Right lobe of liver (tissue), 6 donors: ENCODE measurements at places on chromosomes 6 and 20. TPM values are rescaled to one million over a fixed set of nuclear protein-coding genes. Genes with fewer than 3 reads are reported as not detected.

- DNase-seq, result no peak
Observed at GRCh38 chr6:49915035-49915434, 48.7 kb upstream of the CRISP1 start.

DNA sequence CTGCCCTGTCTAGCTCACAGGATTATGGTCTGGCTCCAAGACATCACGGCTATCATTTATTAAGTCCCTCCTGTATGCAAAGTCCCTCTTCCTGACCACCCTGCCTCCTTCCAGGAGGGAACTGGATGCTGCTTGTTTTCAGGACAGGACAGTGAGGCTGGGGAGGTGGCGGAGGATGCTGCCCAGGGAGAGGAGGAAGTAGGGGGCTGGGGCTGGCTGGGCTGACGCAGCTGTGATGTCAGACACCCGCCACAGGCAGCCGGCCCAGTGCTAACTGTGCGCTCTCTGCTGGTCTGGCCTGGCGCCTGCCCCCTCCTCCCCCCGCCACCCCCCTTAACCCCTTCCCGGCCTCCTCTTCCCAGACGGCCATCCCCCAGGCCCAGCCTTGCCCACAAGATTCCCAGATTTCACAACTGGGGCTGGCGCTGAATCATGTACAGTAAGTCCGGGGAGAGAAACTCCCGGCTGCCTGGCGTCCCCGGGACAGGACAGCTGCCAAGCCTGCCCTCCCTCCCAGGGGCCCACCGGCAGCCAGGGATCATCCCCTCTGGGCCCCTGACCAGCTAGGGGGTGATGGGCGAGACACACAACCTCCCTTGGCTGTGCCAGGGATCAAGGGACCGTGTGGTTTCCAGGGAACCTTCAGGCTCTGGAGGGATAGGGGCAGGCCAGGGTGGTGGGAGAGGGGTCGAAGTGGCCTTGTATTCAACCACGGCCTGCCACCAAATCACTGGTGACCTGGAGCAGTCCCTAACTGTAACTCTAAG lies 118.1 kb downstream of the CEBPB start:
- DNase-seq, result peak; percentile 97

GRCh38 chr6:106973836-106974335 lies 643 bp downstream of the CD24 start:
- DNase-seq, result peak; percentile 59

Gene ADGRF5
- total RNA-seq, result 11.4 TPM

Gene NCOA3
- 12.8 TPM for total RNA-seq

DNA sequence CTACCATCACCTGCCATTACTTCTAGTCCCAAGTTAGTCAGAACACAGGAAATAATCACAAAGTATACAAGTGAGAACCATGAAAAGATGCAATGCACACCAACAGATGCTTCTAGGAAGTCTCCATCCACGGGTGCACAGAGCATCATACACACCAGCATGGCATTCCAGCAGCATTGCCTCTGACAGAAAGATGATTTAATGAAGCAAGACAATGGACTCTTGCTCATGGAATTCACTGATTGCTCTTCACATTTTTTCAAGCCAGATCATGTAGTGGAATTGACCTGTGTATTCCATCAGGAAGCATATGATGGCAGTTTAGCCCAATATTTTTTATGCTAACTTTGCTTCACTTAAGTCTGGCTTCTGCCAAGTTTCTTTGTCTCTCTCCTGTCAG lies 406.3 kb upstream of the RGS17 start:
- DNase-seq, result no peak

DNA sequence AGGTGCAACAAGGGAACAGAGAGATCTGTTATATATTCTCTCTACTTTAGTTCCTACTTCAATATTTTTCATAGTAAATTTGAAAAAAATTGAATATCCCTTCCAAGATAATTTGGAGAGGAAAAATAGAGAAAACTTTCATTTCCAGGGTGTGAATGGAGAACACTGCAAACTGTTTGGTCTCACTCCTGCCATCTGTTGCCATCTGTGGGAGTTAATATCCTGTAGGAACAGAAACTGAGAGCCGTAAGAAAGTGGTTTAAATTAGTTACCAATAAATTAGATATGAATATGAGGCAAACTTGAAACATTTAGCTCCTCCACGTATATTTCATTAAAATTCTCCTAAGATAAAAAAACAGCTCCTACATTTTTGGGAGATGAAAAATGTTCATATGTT lies 4.2 kb downstream of the ZNF337 start:
- DNase-seq, result no peak

Gene HLA-G
- total RNA-seq, result 0.20 TPM

GRCh38 chr20:31676609-31676989 lies 38.9 kb downstream of the COX4I2 start:
- no peak for DNase-seq

Gene METTL24
- total RNA-seq, result 0.61 TPM

Gene GINM1
- total RNA-seq, result 22.0 TPM

DNA sequence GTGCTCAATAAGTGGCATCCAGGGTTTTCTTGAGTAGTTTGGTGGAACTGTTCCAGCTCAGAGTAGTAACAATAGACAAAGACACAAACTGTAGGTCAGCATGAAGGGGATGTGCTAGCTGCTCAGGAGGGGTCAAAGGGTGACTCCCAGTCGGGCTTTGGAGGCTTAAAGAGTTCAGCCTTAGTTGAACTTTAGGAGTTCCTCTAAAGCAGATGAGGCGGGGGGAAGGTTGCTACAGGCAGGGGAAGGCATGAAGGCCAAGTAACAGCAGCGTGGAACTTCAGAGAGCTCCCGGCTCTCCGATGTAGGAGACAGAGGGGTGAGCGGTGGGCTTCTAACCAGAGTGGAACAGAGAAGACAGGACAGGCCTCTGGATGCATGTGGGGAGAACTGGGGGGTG lies 115.5 kb upstream of the CD93 start:
- DNase-seq, result no peak

DNA sequence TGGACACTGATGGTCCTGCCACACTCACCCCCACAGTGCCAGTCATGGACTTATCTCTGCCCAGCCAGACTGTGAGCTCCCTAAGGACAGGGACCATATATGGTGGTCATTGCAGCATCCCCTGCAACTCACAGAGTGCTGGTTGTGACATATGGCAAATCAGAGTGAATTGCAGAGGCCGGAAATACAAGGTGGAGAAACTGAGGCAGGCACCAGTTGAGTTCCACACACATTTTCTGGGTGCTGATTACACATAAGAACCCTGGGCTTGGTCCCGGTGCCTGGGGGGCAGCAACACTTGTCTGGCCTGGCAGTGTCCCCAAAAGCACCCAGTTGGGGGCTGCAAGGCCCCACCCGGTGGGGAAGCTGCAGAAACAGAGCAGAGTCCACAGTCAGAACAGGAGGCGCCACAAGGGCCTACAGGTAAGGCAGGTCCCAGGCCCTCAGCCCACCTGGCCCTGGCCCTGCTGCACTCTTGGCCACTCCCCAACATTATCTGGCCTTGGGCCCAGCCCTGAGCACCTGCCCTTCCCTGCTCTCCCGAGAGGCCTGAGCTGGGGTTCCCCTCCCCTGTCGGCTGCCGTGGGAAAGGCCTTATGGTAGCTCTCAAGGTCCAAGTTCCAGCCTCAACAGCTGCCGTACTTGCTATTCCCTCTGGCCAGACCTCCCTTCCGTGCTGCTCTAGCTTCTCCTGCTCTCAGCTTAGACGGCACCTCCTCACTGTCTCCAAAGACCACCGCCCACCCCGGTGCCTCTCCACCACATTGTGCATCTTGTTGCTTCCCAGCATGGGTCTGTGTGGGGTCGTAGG lies 140.8 kb upstream of the PTPN1 start:
- DNase-seq, result peak; percentile 83

GRCh38 chr6:169719117-169719516 lies 5.2 kb downstream of the PHF10 start:
- DNase-seq, result no peak

DNA sequence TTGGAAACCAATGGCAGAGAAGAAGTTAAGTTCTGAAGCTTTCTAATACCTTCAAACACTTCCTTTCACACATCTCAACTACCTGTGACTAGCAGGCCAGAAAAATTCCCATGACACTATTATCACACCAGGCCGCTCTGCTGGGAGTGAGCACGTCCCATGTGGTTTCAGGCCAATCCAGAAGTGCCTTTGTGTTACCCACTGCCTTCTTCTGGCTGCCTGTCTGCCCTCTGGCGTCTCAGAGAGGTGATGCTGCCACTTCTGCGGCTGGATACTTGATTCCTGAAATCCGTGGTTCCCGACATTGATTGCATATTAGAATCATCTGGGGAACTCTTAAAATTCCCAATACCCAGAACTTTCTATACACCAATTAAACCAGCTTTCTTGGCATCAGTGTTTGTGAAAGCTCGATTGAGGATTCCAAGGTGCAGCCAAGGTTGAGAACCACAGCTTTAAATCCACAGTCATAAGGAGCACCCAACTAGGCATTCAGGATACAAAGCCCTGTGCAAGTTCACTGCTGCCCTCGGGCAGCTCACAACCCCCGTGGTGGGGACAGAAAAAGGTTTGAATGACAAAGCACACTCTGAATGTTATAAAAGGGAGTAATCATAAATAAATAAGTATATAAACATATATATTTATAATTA lies 65.6 kb downstream of the STMND1 start:
- peak; percentile 53 for DNase-seq

DNA sequence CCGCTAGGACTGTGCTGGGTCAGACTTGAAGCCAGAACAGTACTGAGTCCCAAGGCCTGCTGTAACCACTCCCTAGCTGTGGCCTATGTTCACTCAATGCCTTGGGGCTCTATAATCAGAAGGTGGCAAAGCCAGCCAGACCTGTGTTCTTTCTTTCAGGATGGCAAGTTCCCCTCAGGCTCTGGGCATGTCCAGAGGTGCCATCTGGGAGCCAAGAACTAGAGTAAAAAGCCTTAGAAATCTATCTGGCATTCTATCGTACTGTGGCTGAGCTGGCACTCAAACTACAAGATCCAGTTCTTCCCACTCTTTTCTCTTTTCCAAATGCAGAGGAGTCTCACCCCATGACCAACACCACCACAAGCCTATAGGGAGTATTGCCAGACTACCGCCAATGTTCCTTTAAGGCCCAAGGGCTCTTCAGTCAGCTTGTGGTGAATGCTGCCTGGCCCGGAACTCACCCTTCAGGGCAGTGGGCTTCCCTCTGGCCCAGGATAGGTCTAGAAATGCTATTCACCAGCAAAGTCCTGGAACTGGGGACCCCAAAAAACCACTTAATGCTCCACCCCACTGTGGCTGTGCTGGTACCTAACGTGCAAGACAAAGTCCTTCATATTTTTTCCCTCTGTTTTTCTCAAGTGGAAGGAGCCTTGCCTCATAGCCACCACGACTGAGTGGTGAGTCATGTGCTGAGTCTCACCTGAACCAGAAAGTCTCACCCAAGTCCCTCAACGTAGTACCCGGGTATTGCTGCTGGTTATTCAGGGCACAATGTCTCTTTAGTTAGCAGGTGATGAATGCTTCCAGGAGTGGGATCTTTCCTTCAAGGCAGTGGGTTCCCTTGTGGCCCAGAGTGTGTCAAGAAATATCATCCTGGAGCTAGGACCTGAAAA lies 8.6 kb upstream of the SIRPB2 start:
- DNase-seq, result no peak

DNA sequence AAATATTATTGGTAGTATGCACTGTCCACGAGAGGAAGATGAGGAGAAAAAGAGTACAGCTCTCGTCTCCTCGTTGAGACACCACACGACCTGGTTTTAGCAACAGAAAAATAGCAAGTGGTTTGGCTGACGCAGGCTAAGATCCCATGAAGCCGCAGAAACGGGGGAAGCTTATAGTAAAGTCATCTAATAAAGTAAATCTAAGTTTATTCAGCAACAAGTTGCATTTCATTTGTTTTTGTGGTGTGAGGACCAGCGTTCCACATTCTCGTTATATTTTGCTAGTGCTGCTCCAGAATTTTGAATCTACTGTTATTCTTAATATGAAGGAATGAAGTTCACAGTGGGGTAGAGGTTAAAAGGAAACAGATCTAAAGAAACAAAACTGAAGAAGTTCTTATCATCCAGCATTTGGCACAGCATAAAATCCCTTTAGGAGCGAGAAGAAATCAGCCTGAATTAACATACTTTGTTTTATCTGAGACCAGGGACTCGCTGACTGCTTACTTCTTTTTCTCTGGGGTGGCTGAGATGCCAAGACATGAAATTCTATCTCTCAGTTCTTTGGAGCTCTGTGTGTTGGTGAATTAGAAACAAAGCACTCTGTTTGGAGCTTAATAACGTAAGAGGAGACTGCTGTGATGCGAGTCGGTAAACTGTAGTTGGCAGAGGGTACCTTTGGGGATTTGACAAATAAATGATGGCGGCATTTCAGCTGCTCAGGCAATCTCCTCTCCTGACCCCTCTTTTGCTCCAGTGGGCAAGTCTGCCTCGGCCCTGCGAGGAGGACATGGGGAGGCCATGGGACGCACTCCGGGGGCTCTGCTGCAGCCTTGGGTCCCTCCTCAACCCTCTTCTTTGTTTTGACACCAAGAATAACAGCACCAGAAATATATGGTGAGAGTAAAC lies 24.9 kb upstream of the IRF4 start:
- DNase-seq, result peak; percentile 45

Gene PAK1IP1
- 4.7 TPM for total RNA-seq

DNA sequence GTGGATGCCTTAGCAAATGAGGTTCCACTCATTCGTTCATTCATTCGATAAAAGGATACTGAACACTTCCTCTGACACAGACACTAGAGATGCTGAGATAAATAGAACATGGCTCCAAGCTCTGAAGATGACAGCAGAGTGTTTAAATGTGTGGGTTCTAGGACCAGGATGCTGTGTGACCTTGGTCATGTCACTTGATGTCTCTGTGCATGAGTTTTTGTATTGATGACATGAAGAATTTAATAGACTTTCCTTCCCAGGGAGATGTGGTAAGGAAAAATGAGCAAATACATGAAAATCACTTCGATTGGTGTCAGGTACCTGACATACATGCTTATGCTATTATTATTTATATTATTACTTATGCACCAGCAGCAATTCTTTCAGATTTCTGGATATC lies 34.3 kb upstream of the CD83 start:
- DNase-seq, result no peak

Gene FOXS1
- 0.15 TPM for total RNA-seq
